ENCODE measurements at places on chromosomes 7 and 10. TPM values are rescaled to one million over a fixed set of nuclear protein-coding genes. Genes with fewer than 3 reads are reported as not detected.

ACSL5 gene
- 57.8 TPM for total RNA-seq

GRCh38 chr10:84659497-84660439 lies 331.4 kb downstream of the CCSER2 start:
- no peak for DNase-seq

DNA sequence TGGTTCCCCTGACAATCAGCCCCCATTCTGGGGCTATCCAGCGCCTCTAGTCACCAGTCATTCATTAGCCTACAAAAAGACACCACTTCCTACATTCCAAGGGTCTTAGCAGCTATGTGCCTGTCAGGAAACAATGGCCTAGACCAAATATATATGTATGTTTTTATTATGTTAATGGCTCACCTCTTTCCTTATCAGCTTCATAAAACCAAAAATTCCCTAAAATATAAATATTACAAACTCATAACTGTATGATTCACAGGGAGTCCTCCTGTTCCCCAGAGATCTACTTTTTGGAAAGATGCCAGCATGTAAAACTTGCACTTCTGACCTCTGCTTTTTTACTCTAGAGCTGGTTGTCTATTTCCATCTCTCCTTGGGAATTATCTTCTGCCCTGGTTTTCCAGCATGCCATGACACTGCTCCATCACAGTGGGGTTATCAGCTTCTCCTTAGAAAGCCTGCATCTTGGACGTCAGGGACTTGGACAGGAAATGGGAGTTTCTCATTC lies 79.2 kb downstream of the ABCA13 start:
- DNase-seq, result no peak

ITGA8 gene
- total RNA-seq, result not detected

GRCh38 chr10:62081341-62082270 lies 180.1 kb downstream of the ARID5B start:
- DNase-seq, result no peak

BLNK gene
- not detected for total RNA-seq

- DNase-seq, result no peak
Measured at GRCh38 chr7:148567524-148567923, 23.0 kb upstream of the C7orf33 start.

DRGX gene
- not detected for total RNA-seq

DNA sequence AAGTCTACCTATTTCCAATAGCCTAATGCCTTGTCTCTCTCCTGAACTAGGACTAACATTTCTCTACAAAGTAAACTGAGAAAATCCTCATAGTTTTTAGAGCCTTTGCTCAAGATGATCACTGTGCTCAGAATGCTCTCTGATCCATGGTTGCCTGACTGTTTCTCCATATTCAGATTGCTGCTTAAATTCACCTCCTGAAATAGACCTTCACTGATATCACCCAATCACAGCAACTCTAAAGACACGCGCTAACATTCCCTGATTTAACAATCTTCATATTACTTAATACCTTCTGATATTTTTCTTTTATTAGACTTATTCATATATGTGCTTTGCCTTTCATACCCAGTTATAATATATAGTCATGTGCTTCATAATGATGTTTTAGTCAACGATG lies 148.9 kb upstream of the SP4 start:
- no peak for DNase-seq
